ENCODE measurements at places on chromosomes 16 and 17.

DNA sequence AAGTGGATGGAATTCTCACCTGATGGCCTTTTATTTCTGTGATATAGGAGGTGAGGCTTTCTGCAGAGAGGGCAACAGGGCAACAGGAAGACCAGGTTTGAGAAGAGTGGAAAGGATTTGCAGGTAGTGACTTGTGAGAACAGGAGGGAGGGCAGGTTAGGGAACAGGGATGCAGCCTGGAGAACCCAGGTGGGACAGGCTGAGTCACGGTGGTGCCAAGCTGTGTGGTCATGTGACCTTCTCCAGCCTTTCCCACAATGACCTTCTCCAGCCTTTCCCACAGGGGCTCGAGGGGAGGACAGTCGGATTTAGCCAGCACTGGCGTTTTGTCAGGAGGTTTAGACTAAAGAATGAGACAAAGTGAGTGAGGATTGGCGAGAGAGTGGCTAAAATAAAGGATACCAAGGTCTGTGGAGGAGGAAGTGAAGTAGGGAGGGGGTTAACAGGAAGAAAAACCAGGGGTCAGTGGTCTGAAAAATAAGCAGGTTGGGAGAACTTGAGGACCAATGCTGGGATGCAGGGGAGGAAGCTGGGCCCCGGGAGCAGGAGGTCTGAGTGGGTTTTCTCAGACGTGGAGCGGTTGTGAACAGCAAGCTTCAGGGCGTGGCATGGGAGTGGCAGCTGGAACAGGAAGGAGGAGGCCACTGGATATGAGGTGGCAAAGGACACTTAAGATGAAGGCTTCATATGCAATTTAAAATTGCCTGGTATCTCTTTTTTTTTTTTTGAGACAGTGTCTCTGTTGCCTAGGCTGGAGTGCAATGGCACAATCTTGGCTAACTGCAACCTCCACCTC is 37.7 kb downstream of the DNAH2 start:
- no peak for DNase-seq

DNA sequence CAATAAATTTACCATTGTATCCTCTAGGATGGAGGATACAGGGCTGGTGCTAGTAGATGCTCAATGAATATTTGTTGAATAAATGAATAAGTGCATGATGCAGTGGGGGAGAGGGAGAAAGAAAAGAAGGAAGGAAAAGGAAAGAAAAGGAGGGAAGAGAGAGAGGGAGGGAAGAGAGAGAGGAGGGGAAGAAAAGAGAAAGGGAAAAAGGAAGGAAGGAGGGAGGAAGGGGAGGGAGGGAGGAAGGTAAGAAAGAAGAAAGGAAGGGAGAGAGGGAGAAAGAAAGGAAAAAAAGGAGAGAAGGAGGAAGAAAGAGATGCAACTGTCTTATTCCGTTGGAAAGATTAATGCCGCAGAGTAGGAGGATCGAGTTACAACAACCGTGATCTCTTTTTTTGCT is 30.4 kb downstream of the HSBP1 start:
- no peak for DNase-seq

- no peak for DNase-seq
Measured at GRCh38 chr16:84482951-84483881, 21.2 kb downstream of the MEAK7 start.

- DNase-seq = peak; percentile 39
Measured at GRCh38 chr17:78970834-78971755, 8.6 kb downstream of the LGALS3BP start.

DNA sequence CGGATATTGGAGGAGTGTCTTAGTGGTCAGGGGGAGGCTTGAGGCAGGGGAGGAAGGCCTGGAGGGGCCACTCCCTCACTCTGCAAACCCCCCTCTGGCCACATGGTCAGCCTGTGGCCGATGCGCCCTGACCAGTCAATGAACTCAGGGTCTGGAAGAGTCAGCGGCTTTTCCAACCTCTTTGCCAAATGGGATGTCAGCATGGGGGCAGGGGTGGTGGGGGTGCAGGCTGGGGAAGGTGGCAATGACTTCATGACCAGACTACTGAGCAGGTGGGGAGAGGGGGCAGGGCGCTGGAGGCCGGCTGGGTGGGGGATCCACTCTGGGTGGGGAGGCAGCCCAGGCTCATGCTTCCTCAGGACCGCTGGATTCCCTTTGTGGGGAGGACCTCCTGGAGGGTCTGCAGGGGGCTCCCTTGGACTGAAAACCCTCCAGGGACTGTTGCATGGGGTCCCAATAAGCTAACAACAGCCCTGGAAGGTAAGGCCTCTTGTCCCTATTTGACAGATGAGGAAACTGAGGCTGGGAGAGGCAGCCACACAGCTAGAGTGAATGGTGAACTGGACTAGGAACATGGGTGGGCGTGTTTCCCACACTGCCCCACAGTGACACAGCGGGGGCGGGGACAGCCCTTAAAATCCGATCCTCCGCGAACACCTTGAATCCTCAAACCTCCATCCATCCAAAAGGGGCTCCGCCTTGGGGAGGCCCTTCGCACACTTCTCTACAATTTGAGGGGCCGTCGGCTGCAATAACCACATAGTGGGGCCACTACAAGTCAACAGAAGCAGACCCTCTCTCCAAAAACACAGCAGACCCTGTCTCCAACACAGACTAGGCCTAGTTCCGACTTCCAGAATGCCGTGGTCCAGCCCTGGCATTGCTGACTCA is 81.0 kb upstream of the TOB1 start:
- no peak for DNase-seq

GRCh38 chr16:27778926-27779570 is 229.1 kb downstream of the KATNIP start:
- no peak for DNase-seq

DNA sequence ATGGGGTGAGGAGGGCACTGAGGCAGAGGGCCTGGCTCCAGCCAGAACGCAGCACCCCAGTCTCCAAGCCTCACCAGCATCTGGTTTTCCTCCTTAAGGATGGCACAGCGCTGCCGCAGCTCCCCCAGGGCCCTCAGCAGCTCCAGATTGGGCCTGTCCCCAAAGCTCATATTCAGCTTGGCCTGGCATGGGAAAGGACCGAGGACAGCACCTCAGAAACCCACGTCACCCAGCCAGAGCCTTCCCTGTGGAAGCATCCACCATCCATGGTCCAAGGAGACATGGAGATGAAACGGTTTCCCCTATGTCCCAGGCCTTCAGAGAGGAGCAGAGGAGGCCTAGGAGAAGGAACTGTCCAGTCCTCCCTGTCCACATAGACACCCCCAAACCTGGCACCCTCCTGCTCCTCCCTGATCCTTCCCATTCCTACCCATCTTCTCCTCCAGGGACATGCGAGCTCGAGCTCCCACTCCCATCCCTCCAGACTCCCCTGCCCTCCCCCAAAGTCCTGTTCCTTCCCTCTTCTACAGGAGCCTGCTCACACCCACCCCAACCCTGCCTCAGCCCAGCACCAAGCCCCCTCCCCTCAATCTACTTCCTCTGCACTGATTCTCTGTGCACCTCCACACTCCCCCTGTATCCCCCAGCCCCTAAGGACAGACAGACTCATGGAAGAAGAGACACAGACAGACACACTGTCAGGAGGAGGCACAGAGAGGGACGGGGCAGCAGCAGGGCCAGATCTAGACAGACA is 1.8 kb downstream of the TSPOAP1 start:
- no peak for DNase-seq

DNA sequence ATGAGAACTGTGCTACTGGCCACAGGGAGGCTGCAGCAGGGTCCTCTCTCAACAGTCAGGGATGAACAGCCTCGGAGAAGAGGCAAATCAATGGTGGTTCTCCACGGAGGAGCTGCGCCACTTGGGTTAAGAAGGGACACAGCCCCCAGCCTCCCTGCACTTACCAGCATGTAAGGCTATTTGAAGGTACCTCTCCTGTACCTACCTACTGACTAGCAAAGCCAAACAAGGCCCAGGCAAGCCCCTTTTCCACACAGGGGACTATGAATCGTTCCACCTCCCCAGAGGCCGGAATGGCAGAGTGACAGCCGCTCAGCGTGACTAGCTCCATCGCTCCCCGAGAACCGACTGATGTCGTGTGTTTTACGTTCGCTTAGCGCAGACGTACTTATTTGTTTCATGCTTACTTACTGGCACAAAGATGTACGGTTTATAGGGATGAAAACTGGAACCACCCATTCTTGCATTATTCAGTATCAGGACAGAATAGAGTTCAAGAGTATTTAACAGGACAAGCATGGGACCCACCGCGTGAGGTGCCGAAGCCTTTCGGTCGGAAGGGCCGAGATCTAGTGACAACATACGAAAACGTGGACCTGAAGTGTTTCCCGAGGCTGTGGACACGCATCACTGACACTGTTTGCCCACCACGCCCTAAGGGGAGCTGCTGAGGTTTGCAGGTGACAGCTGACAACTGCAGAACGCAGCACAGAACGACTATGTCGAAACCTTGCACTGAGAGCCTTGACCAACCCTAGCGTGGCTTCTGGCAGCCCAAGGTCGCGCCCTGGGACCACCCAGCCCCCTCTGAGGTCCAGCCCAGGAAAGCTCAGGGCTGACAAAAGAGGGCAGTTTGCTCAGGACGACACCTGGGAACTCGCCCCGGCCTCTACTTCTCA is 1.0 kb downstream of the TEPSIN start:
- DNase-seq = no peak

DNA sequence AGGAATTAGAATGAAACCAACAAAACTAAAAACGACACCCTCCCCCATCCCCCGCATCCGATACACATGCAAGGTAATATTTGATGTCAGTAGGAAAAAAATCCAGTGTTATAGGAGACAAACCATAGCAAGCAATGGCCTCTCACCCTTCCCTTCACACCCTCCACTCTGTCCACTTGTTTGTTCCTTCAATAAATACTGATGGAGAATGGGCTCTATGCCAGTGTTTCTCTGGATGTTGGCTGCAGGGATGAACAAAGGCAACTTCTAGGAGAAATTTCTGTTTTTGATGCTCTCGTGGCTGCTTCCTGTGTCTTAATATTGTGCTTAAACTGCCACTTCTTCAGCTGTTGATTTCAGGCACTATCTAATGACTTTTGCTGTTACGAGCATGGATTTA is 98.8 kb downstream of the WWOX start:
- no peak for DNase-seq

DNA sequence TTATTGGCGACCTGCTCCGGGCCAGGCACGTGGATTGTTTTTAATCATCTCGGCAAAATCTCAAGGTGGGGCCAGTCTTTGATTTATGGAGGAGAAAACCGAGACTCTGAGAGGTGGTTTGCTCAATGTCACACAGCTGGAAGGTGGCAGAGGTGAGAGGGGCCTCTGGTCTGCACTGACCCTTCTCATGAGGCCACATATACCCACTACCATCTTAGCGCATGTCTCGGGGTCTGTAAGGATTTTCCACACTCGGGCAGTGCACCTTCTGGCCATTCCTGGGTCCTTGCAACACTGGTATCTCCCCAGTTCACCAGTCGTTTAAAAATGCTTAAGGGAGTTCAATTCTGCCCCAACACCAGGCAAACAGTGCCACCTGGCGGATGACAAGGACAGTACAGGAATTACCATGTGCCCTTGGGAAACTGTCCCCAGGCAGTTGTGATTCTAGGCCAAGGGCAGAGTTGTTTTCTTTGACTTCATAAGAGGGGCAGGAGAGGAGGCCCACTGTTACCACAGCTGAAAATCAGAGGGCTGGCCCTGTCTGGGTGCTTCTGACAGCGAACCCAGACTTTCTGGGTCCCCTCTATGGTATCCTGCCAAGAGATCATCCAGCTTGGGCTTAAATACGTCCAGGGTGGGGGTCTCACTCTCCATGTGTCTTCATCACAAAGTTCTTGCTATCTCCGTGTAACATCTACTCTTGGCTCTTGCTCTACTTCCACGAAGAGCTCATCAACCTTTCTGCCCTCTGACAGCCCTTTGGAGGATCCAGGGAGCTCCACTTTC is 39.4 kb upstream of the RAI1 start:
- peak; percentile 40 for DNase-seq

DNA sequence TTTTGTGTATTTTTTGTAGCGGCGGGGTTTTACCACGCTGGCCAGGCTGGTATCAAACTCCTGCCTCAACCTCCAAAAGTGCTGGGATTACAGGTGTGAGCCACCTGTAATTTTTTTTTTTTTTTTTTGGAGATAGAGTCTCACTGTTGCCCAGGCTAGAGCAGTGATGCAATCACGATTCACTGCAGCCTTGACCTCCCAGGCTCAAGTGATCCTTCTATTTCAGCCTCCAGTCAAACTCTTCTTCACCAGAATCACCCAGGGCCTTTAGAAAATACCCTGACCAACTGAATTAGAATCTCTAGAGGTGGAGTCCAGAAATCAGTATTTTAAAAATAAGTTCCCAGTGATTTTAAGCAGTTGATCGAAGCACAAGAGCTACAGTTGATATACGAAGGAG is 12.5 kb downstream of the HSPB9 start:
- no peak for DNase-seq

- DNase-seq = no peak
Measured at GRCh38 chr16:77332792-77333191, 102.0 kb downstream of the ADAMTS18 start.

GRCh38 chr17:199191-199604 is 17.7 kb upstream of the DOC2B start:
- DNase-seq = no peak

- no peak for DNase-seq
Measured at GRCh38 chr16:4537376-4538343, 913 bp downstream of the CDIP1 start.

- no peak for DNase-seq
Measured at GRCh38 chr17:40448213-40448638, 5.0 kb downstream of the IGFBP4 start.

GRCh38 chr17:16980813-16981731 is 9.2 kb upstream of the TNFRSF13B start:
- no peak for DNase-seq

GRCh38 chr17:32551186-32551955 is 64.6 kb downstream of the CDK5R1 start:
- no peak for DNase-seq

- DNase-seq = no peak
Measured at GRCh38 chr17:1034652-1035210, 37.8 kb downstream of the TIMM22 start.

DNA sequence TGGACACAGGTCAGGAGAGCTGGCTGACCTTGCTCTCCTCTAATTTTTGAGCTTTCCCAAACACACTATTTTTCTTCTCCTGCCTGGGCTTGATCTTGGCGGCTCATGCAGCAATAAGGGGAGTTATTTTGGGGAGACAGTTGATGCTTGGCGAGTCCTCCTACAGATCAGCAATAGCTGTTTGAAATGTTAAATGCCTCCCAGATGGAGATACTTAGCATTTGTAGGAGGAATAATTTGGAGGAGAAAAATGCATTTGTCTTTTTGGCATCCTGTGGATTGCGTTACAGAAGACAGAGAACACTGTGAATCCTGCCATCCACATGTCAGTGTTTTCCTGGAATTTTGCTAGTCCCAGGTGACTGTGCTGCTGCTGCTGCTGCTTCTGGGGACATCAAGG is 328.0 kb upstream of the XYLT1 start:
- no peak for DNase-seq

- no peak for DNase-seq
Measured at GRCh38 chr17:15432807-15433611, 34.4 kb downstream of the CDRT4 start.

GRCh38 chr17:18021372-18021771 is 17.6 kb downstream of the ATPAF2 start:
- DNase-seq = no peak

GRCh38 chr16:24838554-24839266 is 7.1 kb upstream of the SLC5A11 start:
- DNase-seq = peak; percentile 46

GRCh38 chr17:6711081-6711674 is 2.0 kb downstream of the SLC13A5 start:
- DNase-seq = no peak
